ENCODE measurements at places on chromosomes 1 and 21.

- no peak for DNase-seq
These were observed 762.5 kb upstream of the TPTE start for GRCh38 chr21:9758888-9759287.

DNA sequence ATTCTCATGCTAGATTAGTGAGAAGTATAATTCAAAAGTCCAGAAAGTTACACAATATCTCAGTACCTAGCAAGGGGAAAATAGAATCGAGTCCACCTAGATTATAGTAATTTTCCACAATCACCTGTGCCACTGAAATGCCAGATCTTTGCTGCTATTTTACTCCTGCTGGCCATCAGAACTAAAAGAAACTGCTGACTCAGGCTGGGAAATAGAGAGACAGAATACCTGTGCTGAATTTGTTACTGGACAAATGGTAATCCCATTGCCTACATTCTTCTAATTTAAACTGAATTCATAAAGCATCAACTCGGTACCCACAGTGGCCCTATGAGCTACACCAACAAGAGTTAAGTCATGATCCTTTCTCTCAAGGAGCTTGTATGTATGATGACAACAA is 55.0 kb downstream of the USH2A start:
- DNase-seq, result no peak

DNA sequence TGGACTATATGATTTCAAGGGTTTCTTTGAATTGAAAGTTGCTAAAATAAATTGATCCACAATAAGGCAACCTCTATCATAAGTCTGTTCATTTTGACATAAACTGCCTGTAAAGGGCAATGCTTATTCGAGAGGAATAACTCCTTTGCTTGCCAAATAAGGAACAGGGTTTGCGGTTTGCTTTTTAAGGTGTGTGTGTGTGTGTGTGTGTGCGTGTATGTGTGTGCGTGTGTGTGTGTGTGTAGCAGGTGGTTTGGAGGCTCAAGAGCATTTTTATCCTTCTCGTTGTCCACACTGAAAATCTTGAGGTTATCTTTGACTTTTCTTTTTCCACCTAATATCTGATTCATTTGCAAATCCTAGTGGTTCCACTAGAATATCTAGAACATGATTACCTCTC is 13.1 kb upstream of the NGF start:
- DNase-seq, result no peak

DNA sequence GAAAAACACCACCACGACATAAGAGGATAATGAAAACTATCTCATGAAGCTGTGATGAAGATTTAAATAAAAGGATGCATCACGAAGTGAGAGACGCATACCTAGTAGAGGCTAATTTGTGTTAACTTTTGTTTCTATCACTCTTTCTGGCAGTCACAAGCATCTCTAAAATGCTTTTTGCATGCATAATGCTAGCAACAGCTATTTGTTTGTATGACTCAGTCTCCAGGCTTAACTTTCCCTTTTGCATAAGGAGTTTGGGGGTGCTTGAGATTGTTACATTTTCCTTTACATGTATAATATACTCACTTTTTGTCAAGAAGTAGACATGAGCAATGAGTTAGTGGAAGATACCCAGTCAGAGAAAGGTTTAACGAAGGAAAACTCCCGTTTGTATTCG is 385.4 kb downstream of the DISC1 start:
- no peak for DNase-seq

DNA sequence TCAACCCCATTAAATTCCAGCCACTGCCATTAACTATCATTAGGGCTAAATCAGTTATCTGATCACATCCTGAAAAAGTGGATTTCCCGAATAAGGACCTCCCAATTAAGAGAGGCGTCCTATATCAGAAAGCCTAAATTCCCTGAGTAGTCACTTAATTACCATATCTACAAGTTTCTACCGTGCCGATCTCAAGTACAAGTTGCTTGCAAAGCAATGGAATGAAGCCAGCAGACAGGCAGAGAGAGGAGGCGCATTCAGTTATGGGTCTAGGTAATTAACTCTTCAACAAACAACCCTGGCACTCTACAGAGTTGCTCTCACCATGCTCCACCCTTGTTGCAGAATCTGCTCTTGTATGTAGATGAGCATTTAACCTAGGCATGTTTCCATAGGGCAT is 494.6 kb upstream of the RUNX1 start:
- DNase-seq, result no peak

GRCh38 chr1:229032375-229032774 is 238.5 kb upstream of the RAB4A start:
- no peak for DNase-seq

DNA sequence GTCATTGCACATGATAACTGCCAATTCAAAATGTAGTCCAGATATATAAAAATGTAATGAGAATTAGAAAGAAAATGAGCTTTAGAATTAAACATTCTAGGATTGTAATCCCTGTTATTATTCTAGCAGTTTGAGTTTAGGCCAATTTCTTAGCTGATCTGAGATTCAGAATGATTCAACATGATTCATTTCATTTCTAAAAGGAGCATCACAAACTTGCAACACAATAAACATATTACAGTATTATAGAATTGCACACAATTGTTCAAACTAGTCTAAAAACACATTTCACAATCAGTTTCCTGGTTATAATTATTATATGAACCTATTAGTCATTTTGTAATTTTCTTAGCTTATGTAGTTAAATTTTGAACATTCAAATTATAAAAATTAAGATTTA is 43.3 kb upstream of the TSHB start:
- no peak for DNase-seq

DNA sequence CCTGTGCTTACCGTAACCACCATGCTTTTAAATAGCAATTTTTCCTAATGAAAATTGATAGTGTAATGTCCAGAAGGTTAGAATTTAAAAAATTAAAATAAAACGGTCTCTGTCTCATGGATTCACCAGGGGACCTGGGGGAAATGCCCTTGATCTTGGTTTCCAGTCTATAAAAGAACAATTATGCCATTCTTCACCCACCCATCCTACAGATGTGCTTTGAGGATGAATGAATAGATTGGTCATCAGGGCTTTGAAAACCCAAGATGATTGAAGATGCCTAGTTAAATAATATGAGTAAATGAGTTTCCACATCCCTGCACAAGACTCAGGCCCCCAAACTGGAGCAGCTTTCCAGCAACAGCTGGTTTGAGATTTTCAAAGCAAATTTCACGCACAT is 38.7 kb downstream of the CNN3 start:
- no peak for DNase-seq

DNA sequence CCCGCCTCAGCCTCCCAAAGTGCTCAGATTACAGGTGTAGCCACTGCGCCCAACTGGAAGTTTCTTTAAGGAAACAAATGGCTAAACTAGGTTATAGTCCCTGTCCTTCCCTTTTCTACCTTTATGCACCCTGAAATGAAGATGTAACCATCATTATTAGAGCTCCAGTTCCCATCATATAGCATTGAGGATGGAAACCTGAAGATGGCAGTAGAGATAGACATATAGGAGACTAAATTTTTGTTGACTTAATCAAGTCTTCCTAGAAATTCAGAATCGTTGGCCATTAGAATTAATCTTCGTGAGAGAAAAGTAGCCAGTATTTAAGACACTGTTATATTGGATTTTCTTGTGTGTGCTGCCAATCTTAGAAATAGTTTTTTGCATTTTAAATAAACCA is 1016.3 kb upstream of the NCAM2 start:
- DNase-seq, result no peak

GRCh38 chr21:35134309-35134708 is 85.2 kb upstream of the RUNX1 start:
- DNase-seq, result no peak

DNA sequence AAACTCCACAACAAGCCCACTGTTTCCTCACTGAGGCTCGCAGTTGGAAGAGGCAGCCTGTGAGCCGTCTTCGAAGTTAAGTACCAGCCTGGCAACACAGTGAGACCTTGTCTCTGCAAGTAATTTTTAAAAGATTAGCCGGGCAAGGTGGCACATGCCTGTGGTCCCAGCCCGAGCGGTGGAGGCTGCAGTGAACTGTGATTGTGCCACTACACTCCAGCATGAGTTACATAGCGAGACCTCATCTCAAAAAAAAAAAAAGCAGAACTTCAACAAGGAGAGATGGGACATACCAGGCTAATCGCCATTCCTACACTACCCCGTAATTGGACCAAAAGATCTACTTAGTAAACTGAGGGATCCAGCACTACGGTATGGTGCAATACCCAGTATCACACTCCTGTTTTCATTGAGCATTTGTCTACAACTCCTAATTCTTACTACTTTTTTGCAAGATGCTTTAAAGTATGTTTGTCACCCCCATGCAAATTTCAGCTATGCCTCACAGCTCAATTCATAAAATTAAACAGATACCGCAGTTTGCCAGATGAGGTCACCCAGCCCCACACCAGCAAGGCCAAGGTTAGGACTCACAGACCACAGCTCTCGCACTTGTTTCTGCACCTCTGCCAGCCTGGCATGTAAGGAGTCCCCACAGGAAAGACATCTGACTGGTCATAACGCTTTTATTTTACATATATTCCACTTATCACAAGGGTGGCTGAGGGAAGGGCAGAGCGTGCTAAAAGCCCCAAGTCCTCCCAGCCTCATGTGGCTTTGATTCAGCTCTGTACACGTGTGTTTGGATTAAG is 21.0 kb downstream of the SDE2 start:
- no peak for DNase-seq

DNA sequence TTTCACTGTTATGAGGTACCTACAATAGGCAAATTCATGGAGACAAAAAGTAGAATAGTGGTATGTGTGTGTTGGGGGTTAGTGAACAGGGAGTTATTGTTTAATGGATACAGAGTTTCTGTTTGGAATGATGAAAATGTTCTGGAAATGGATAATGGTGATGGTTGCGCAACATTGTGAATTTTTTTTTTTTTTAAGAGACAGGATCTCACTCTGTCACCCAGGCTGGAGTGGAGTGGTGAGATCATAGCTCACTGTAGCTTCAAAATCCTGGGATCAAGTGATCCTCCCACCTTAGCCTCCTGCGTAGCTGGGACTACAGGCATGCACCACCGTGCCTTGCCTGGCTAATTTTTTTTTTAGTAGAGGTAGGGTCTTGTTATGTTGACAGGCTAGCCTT is 34.5 kb upstream of the TRABD2B start:
- no peak for DNase-seq

DNA sequence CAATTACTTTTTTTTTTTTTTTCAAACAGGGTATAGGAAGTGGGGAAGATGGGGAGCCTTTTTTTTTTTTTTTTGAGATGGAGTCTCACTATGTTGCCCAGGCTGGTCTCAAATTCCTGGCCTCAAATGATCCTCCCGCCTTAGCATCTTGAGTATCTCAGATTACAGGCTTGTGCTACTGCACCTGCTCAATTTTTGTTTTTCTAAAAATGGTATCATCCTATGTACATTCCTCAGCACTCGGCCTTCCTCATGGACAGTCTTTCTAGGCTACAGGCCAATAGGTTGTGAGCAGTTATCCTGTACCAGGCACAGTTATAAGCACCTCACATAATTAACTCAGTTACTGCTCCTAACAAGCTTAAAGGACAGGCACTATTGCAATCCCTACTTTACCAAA is 132.1 kb upstream of the EDN2 start:
- no peak for DNase-seq

- no peak for DNase-seq
These were observed 219.4 kb downstream of the LRRC40 start for GRCh38 chr1:69985901-69986439.

GRCh38 chr1:13945856-13946255 is 245.9 kb downstream of the PRDM2 start:
- DNase-seq, result no peak

GRCh38 chr1:239606850-239607400 is 220.6 kb downstream of the CHRM3 start:
- no peak for DNase-seq

- no peak for DNase-seq
These were observed 238.4 kb downstream of the TNR start for GRCh38 chr1:175504875-175505555.

- DNase-seq, result no peak
These were observed 27.8 kb downstream of the NTPCR start for GRCh38 chr1:232978091-232978634.

GRCh38 chr1:32806910-32807523 is 10.1 kb downstream of the YARS1 start:
- DNase-seq, result no peak

GRCh38 chr1:55276671-55277376 is 61.7 kb upstream of the USP24 start:
- no peak for DNase-seq

DNA sequence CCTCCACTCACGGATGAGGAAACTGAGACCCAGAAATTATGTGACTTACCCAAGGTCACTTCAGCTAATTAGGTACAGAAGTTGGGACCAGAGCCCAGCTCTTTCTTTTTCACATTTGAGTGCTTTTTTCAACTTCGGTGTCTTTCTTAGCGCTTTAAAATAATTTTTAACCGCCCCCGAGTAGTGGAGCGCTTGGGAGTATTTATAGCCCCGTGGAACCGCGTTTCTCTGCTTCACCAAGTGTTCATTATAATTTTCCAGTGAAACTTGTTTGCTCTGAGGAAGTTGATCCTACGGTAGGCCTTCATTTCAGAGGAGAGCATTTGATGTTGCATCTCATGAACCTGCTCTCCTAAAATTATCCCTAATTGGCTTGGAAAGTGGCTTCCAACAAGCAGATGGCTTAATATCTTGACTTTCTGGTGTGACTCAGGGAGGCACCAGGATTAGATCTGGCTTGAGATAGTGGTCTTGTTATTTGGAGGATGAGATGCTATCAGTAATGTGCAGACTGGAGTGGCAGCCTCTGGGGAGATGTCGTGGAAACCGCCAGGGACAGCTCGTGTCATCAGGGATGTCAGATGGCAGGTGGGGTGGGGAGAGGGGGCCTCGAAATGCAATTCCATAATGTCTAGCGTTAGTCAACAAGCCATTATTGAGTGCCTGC is 321.3 kb downstream of the CAMTA1 start:
- DNase-seq, result no peak

GRCh38 chr21:16418226-16418625 is 688.4 kb downstream of the USP25 start:
- DNase-seq, result no peak

- no peak for DNase-seq
These were observed 253.2 kb downstream of the CRB1 start for GRCh38 chr1:197521118-197521739.

DNA sequence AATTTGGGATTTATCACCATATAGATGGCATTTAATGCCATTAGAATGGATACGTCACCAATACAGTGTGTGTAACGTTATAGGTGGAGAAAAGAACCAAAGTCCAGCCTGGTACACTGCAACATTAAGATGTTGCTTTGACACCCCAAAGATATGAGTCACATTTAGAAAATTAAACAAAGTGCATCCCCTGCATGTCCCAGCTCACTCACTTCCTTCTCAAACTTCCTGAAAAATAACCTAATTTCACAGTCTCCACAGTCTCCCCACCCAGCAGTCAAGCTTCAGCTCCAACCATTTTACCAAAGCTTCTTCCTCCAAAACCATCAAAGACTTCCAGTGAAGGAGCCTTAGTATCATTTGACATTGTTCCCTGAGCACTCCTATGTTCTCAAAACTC is 111.9 kb downstream of the OMA1 start:
- DNase-seq, result no peak

DNA sequence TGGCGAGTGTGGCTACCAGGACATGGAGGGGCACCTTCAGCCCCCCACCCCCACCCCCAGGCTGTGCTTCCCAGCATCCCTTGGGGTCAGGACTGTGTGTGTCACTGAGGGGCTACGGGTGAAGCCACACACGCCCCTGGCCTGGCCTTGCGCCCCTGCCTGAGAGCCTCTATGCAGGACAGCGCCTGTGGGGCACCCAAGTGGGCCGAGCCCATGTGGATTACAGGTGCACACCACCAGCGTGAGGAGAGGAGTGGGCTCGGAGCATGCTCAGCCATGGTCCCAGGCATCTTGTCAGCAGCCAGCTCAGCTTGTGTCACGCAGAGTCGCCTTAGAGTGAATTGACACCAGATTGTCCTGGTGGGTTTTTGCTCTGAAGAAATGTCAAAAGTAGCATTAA is 27.9 kb downstream of the FAAP20 start:
- DNase-seq, result no peak

Data from stimulated activated CD4-positive, alpha-beta T cell treated with anti-CD3 and anti-CD28 coated beads, Interleukin-4, amount 100 ng/mL, for 48 hours (primary cell).